M059J (cell line): ENCODE measurements at places on chromosomes 2 and 18. TPM values are rescaled to one million over a fixed set of nuclear protein-coding genes. Genes with fewer than 3 reads are reported as not detected.

Gene KIAA2012
- total RNA-seq, result not detected in 2 replicates

Gene ACVR1C
- 0.10 TPM in 1 of 2 replicates, not detected in the other for total RNA-seq

Gene KLHL29
- 0.67 and 0.71 TPM in 2 replicates for total RNA-seq

Gene ASPRV1
- total RNA-seq, result 0.15 and 0.49 TPM in 2 replicates

Gene DSC3
- not detected in 2 replicates for total RNA-seq

Gene RAPGEF4
- 0.47 and 1.4 TPM in 2 replicates for total RNA-seq

Gene ZBTB7C
- total RNA-seq, result not detected in 2 replicates

Gene LDLRAD4
- total RNA-seq, result 1.4 and 1.9 TPM in 2 replicates

GRCh38 chr2:75894170-75894569, 183.5 kb upstream of the GCFC2 start:
- no peak for DNase-seq

- DNase-seq, result no peak
These were observed 12.6 kb downstream of the RTP5 start for GRCh38 chr2:241882091-241882625.

DNA sequence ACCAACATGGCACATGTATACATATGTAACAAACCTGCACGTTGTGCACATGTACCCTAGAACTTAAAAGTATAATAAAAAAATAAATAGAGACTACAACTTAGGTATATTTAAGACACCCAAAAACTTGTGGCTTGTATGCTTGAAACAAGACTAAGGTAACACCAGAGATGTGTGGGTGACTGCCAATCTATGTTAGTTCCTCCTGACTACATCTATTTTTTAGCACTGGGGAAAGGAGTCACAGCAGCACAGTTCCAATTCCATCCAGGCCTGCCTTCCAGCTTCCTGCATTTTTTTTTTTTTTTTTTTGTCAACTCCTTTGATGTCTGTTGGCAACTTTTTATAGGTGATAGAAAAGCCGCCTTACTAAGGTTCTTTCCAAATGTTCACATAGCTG, 18.2 kb downstream of the C2orf69 start:
- no peak for DNase-seq

GRCh38 chr18:56815926-56816325, 164.8 kb downstream of the WDR7 start:
- DNase-seq, result peak; percentile 56

DNA sequence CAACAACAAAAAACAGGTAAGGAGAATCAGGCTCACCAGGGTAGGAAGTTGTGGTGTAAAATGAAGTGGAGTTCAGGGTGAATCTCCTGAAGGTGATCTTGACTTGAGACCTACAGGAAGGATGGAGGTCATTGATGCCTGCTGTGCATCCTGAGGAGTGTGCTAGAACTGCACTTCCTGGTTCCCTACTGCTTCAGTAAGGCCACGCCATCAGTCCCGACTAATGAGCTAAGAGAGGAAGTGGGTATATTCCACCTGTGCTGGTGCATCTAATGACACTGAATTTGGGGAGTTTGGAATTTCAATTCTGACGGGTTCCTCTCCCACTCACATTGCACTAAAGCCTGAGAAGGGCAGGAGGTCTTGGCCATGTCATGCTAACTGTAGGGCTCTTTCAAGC, 349.3 kb upstream of the SLC14A2 start:
- DNase-seq, result no peak

DNA sequence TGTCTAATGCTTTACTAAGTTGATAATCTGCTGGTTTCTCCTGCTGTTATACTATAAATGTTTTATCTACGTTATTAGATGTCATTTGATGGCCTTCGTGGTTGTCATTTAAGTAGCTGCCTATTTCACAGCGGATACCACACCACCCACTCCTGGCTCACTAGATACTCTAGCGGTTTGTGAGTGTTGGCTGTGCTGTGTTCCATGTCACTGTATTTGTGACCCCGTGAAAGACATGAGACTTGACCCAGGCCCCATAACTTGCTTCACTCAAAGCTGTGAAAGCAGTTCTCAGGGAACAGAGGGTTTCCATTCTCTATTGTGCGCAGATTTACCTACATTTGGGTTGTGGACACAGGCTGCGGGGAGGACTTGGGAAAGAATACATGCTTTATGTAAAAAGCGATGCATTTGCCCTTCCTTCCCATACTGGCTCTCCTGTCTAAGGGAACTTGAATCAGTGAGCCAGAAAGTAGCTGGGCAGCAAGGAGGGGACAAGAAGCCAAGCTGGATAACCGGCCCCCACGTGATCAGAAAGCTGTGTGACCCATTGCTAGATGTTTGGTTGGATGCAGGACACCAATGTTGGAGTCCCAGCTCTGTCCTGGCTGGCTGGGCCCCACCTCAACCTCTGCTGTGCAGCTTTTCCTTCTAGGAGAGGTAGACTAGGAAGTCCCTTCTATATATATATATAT, 52.2 kb downstream of the PLB1 start:
- DNase-seq, result no peak

- DNase-seq, result no peak
These were observed 67.7 kb downstream of the SMCHD1 start for GRCh38 chr18:2723207-2723606.

DNA sequence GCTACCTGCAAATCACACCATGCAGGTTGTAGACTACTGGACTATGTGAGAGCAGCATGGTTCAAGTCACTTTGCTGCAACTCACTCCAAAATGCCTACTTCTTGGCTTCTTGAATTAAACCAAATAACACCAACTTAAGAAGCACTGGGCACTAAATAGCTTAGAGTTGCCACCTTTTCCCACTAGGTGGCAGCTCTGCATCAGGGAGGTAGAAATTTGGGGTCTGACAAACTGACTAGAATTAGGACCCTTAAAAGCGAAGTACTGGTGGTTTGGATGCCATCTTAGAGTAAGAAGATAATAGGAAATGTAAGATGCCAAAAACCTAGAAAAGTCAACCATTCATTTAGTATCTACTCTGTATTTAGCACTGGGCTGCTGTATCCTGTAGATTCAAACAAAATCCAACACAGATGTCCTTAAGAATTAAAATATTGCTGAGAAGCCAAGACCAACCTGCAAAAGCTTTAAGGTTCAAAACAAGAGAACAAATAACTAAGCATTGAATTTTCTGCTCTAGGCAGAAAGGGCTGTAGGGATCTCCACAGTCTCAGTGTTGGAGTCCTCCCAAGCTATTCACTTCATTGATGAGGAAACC, 65.5 kb downstream of the CCBE1 start:
- DNase-seq, result peak; percentile 49

DNA sequence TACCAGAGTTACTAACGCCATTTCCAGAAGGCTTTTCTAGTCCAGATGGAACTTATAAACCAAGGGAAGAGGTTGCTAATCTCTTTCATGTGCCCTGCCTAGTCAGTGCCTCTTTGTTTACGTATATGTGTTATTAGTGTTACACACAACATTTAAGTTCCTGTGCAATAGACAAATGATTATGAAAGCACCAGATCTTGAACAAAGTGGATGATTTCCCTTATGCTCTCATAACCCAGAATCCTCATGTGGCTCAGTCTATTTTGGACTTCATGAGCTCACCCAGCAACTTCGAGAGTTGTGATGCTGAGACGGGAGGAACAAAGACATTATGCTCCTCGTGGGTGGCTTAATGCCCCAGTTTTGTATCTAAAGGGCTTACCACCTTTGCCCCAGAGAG, 214.4 kb upstream of the SP5 start:
- DNase-seq, result no peak

GRCh38 chr2:6724605-6725140, 141.0 kb downstream of the CMPK2 start:
- DNase-seq, result no peak

DNA sequence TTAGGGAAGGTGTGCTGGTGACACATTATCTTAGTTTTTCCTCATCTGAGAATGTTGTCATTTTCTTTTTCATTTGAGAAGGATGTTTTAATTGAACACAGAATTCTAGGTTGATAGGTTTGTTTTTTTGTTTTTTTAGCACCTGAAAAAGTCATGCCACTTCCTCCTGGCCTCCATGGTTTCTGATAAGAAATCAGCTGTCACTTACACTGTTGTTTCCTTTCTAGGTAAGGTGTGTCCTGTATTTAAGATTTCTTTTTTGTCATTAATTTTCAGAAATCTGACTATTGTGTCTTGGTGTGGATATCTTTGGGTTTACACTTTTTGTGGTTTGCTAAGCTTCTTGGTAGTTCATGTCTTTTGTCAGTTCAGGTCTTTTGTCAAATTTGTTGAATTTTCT, 99.3 kb downstream of the ROCK1 start:
- DNase-seq, result no peak

- peak; percentile 28 for DNase-seq
These were observed 8.6 kb downstream of the ITPRID2 start for GRCh38 chr2:181900007-181900651.

DNA sequence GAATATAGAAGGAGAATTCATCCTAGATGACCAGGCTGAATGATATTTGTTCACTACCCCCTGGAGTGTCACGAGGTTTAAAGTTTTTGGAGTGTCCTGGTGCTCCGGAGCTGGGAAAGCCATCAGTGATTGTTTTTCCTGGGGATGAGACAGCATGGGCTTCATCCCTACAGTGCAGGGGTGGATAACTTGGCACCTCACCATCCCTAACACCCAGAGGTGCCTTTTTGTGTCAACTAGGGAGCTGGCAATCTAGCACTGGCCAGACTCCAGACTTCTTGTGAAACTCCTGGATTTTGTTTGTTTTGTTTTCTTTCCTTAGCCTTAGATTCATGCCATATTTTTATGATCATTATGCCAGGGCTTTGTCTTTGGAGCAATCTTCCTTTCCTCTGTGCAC, 164.8 kb downstream of the PRKCE start:
- peak; percentile 20 for DNase-seq

DNA sequence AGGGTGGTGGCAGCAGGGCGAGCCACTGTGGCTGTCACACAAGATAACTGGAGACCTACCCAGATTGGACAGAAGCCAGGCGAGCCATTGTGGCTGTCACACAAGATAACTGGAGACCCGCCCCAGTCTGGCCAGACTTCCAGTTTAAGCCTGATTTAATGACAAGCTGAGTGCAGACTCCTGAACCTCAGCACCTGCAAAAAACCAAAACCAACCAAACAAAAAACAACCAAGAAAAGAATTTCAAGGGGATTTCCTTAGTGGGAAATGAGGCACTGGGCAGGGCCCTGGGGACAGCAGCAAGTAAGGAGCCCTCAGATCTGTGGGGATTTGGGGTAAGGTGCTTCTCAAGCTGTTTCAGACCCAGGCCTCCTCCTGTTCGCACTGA, 95.2 kb upstream of the BOD1L2 start:
- DNase-seq, result no peak

GRCh38 chr18:65936678-65937077, 185.9 kb downstream of the CDH7 start:
- no peak for DNase-seq

- peak; percentile 65 for DNase-seq
These were observed 82.1 kb downstream of the EIF2AK3 start for GRCh38 chr2:88545118-88545517.

GRCh38 chr2:9847140-9847539, 3.9 kb downstream of the TAF1B start:
- DNase-seq, result peak; percentile 36

GRCh38 chr18:11658989-11659388, 30.1 kb upstream of the GNAL start:
- peak; percentile 9 for DNase-seq

GRCh38 chr2:219296631-219297391, 12.4 kb downstream of the PTPRN start:
- DNase-seq, result no peak

DNA sequence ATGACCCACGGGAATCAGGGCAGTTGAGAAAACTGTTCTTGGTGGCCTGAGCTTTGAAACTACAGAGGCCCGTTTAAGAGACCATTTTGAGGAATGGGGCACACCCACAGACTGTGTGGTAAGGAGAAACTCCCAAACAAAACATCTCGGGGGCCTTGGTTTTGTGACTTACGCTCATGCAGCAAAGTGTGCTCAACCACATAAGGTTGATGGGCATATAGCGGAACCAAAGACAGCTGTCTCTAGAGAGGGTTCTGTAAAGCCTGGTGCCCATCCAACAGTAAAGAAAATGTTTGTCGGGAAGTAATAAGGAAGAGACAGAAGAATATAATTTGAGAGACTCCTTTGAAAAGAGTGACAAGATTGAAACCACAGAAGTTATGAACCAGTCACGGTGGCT, 5.4 kb downstream of the MRO start:
- no peak for DNase-seq

DNA sequence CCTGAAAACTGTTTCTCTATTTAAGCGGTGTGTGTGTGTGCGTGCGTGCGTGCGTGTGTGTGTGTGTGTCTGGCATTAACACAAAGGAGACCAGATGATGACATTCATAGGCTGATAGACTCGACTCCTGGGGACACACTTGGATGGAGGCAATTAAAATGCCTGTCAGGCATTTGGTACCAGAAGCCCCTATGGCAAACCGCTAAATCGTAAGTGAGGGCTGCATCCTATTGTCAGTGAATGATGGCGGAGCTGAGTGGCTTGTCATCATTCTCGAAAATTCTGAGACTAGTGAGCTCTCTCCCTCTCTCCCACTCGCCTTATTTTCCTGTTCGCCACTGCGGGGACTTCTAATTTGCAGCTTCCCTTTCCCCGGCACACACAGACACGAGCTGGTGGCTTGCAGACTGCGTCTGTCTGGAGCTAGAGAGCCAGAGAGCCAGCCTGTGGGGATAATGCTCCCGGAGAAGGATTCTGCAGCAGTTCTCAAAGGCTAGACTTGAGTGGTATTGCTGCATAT, 155.4 kb downstream of the MAP2 start:
- DNase-seq, result peak; percentile 34
